ENCODE measurements at places on chromosomes 5 and 9.
A peak's percentile ranks its signal among the peaks of the same experiment; 100 is the strongest.

GRCh38 chr9:134099123-134099761 lies 31.4 kb upstream of the BRD3 start:
- no peaks in the 10 kb centered on the region for H3K27me3 ChIP-seq
- H3K36me3 ChIP-seq: no peaks in the 10 kb centered on the region
- peaks cover 3% of the 10 kb centered on the region for H3K4me1 ChIP-seq
- H3K27ac ChIP-seq: no peak overlapping the region
- DNase-seq: peak; percentile 34
- no peak overlapping the region for H3K4me3 ChIP-seq

- H3K27me3 ChIP-seq: peaks cover 58% of the 10 kb centered on the region
- no peaks in the 10 kb centered on the region for H3K4me1 ChIP-seq
- H3K4me3 ChIP-seq: no peak overlapping the region
- DNase-seq: no peak
Measured at GRCh38 chr5:159441441-159441840, 111.2 kb upstream of the IL12B start.

DNA sequence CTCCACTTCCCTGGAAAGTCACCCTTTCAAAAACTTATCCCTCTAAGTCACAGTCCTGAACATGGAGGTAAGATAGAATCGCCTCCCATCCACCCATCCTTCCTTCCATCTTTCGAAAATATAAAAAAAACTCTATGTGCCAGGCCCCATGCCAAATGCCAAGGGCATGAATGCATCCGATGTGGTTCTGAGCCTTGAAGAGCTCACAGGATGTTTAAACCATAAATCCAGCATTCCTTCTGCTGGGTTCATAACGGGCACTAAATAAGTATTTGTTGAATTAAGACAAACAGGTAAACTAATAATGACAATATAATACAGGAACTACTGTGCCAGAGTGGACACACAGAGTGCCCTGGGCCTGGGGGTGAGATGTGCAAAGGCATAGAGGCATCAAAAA lies 147.3 kb downstream of the TTLL11 start:
- H3K27me3 ChIP-seq: no peaks in the 10 kb centered on the region
- H3K27ac ChIP-seq: no peak overlapping the region
- H3K4me3 ChIP-seq: no peak overlapping the region
- no peak for DNase-seq
- no peaks in the 10 kb centered on the region for H3K36me3 ChIP-seq

DNA sequence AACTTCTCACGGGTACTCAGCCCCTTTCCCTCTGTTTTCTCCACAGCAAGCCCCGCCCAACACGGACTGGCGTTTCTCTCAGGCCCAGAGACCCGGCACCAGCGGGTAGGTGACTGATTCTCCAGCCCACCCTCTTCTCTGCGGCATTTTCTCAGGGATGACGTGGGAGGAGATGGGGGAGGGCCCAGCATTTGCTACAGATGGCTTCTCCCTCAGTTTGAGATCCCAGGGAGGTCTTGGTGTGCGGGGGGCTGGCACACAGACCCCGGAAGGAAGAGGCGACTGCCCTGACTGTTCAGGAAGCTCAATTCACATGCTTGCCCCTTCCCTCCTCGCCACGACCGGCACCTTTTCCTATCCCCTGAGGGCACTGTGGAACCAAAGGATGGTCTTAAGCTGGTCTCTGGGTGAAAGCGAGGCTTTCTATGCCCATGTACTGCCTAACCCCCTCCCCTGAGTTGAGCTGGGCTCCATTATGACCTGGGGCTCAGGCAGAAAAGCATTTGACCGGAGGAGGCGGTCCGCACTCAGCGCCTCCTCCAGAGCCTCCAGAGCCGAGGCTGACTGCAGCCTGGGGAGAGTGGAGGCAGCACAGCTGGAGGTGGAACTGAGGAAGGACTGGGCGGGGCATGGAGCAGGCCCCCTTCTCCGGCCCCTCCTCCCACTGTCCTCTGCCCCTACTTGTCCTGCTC lies 6.0 kb downstream of the PCDHGC5 start:
- peaks cover 4% of the 10 kb centered on the region for H3K4me1 ChIP-seq
- DNase-seq: no peak
- H3K36me3 ChIP-seq: no peaks in the 10 kb centered on the region
- H3K4me3 ChIP-seq: no peak overlapping the region

GRCh38 chr9:89961616-89962341 lies 357.0 kb downstream of the GADD45G start:
- H3K27ac ChIP-seq: no peak overlapping the region
- H3K36me3 ChIP-seq: no peaks in the 10 kb centered on the region
- H3K4me1 ChIP-seq: peaks cover 14% of the 10 kb centered on the region

GRCh38 chr9:88387552-88388202 lies 567 bp upstream of the SPIN1 start:
- peak overlapping the region; percentile 81 for H3K4me3 ChIP-seq
- H3K27ac ChIP-seq: peak overlapping the region; percentile 66

GRCh38 chr5:77305956-77306355 lies 95.5 kb downstream of the PDE8B start:
- H3K27ac ChIP-seq: no peak overlapping the region
- no peak for DNase-seq
- H3K4me1 ChIP-seq: no peaks in the 10 kb centered on the region
- no peak overlapping the region for H3K4me3 ChIP-seq

- no peaks in the 10 kb centered on the region for H3K36me3 ChIP-seq
- no peaks in the 10 kb centered on the region for H3K4me1 ChIP-seq
- H3K27ac ChIP-seq: no peak overlapping the region
Measured at GRCh38 chr5:13735691-13736090, 208.8 kb downstream of the DNAH5 start.

DNA sequence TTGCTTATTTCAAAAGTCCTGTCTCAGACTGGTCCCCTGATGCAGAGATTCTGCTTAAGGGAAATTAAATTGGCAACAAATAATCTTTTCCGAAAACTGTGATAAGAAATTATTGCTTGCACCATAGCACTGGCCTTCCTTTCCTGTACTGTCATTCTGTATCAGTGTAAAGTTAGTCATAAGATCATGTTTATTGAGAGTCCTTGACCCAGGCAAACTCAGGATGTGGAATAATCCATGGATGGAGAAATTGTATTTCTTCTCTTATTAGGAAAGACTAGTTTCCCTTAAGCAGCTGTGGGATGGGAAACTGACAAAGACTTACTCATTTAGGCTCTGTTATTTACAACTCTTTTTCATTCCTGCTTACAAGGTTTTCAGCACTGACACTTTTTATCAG lies 83.0 kb upstream of the RANBP6 start:
- H3K36me3 ChIP-seq: no peaks in the 10 kb centered on the region
- no peak overlapping the region for H3K27ac ChIP-seq
- peaks cover 14% of the 10 kb centered on the region for H3K27me3 ChIP-seq
- H3K4me3 ChIP-seq: no peak overlapping the region
- DNase-seq: no peak

DNA sequence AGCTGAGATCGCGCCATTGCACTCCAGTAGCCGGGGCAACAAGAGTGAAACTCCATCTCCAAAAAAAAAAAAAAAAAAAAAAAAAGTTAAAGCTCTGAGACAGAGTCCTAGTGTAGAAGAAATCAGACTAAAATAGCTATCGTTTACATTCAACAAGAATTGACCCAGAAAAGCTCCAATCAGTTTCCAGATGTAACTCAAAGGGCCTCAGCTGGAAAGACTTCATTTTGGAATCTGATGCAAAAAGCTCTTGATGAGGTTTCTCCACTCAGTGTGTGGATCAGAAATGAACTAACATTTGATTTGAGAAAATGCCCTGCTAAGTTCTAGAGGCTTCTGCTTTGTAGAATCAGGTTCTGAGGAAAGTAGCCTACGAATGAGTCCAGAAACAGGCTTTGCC lies 7.2 kb upstream of the C1QTNF2 start:
- no peaks in the 10 kb centered on the region for H3K36me3 ChIP-seq
- DNase-seq: no peak

Data from activated T-helper 2 cell treated with anti-CD3 and anti-CD28 coated beads, Interferon-gamma antibody, Interleukin-2, Interleukin-4, amounts not matched to agents 10 μg/mL and 5 μg/mL and 100 μg/mL, durations not matched to agents 14 hours and 24 hours and 36 hours (primary cell).